CD4-positive, alpha-beta T cell treated with Interleukin-17A for 1 hour (primary cell): ENCODE measurements at places on chromosomes 12 and 14.
A peak's percentile ranks its signal among the peaks of the same experiment; 100 is the strongest.

DNA sequence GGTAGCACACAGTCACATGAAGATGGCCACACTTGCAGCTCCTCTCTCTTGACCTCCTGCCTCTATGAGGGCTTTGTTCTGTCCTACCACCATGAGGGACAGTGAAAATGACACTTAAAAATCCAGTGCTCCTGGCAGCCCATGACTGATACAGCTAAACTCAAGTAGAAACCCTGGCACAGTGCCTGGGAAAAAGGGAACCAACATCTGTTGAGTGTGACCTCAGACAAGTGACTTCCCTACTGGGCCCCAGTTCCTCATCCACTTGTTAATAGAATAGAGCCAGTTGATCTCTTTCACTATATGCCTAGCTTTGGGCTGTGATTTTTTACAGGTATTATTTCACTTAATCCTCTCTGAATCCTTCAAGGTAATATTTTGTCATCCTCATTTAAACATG lies 4.8 kb downstream of the GUCY2C start:
- peak; percentile 15 for DNase-seq

- no peak for DNase-seq
Measured at GRCh38 chr12:111105294-111105693, 184.9 kb upstream of the MYL2 start.

DNA sequence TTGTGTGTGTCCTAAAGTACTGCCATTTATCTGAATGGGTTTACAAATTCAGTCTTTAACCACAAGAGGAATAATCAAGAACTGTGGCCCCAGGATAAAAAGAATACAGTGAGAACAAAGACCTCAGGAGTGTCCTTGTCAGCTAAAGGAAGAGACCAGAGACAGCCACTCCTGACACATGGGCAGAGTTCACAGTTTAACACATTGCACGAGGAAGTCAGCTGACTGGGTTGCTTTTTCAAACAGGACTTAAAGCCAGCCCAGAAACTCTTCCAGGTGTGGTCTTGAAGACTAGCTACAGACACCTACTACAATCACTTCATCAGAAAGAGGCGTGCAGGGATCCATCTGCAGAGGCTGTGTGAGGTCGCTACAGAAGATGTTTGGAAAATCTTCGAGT lies 42.8 kb downstream of the GNS start:
- DNase-seq, result no peak

DNA sequence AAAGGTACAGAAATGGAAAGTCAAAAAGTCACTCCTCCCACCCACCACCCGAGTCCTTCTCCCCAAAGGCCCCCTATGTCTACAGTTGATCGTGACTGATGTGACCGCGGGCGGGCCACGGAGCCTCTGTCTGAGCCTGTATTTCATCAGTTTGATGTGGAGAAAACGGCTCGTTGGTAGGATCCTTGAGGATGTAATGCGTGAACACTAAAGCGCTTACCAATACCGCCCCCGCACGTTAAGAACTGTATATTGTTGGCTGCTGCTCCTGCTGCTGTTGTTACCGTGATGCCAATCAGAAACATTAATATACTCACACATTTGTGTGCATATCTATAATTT lies 24.6 kb upstream of the UBC start:
- DNase-seq, result peak; percentile 81

DNA sequence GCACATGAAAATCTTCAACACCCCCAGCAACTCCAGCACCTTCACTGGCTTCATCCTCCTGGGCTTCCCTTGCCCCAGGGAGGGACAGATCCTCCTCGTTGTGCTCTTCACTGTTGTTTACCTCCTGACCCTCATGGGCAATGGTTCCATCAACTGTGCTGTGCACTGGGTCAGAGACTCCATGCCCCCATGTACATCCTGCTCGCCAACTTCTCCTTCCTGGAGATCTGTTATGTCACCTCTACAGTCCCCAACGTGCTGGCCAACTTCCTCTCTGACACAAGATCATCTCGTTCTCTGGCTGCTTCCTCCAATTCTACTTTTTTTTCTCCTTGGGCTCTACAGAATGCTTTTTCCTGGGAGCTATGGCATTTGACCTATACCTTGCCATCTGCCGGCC lies 11.5 kb upstream of the OR11G2 start:
- no peak for DNase-seq

- DNase-seq, result no peak
Measured at GRCh38 chr12:128267651-128268378, 845 bp downstream of the TMEM132C start.

DNA sequence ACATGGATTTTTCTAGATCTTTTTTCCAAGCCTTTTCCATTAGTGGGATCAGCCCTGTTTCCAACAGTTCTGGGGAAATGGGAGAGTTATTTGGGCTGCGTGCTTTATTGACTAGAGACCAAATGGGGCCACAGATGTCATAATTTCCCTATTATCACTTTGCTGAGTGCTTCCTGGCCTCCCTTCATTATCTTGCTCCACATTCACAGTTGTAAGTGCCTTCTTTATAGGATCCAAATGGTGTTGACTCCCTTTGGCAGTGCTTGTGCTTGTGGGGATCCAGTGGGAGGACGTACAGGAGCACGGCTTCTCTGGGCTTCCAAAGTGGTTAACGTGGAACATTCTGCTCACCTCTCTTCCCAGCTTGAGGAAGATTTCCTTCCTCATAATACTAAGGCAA lies 141.0 kb upstream of the RMST start:
- DNase-seq, result no peak

DNA sequence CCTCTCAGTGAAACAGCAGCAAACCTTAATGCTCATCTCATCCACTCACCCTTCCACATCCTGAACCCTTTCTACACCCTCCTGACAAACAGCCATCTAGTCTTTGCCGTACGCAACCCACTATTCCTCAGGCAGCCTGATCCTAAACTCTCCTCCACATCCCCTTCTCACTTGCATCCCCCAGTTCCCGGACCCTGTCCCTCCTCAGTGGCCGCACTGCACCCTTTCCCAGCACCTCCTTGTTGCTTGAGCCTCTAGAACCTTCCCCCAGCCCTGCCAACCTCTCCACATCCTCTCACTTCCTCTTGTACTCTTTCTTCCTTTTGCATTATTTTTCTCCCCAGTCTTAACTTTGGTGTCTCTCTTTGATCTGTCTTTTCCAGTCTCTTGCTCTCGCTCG lies 42.9 kb downstream of the IQSEC3 start:
- DNase-seq, result no peak

- DNase-seq, result no peak
Measured at GRCh38 chr12:94670075-94670474, 19.7 kb upstream of the TMCC3 start.

DNA sequence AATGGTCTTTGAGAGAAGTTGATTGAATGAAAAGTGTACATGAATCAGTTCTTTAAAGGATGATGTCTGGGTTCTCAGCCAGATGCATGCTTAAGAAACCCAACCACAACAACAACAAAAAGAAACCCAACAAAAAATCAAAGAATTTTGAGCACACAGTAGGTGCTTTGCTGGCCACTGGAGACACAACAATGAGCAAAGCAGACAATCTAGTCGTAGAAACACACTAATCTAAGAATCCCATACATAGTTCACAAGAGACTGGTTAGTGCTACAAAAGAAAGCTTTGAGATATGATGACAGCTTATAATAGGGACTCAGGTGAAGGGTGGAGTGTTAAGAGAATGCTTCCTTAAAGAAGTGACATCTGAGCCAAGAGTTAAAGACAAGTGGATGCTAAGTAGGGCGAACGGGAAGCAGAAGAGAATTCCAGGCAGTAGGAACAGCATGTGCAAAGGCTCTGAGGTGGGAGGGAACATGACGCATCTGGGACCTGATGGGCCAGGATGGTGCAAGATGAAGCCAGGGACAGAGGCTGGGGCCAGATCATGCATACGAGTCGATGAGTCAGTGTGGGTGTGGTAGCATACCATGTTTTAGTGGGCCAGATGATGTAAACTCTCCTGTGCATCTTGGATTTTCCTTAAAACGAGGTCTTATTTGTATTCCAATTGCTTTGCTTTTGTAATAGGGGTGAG lies 4.6 kb upstream of the HIP1R start:
- DNase-seq, result no peak

DNA sequence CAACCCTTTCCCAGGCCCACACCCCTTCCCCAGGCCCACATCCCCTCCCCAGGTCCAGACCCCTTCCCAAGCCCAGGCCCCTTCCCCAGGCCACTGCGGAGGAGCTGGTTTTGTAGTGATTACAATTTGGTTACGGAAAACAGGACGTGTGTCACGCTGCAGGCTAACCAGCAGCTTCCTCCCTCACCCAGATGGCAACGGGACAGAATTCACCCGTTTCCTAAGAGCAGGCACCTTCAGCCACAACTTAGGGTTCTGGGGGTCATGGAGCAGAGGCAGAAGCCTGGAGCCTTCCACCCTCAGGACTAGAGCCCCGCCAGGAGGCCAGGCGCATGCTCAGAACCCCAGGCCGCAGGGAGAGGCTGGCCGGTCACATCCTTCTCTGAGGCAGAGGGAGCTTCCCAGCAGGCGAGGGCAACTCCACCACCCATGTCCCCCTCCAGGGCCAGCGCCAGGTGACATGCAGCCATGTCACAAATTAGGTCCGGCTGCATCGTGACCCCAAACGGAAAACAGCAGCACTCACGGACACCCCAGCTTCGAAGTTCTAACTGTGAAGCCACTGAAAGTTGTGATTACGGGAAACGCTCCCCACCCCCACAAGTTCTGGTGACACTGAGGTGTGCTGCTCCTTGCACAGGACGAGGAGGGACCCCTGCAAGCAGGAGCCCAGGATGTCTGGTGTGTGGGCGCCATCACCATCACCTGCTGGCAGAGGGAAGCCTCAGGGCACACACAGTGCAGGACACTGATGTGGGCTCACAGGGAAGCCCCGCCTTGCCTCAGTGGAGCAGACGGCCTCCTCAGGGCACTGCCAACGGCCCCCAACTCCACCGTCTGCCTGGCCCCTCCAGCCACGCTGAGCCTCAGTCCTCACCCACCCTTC lies 7.7 kb downstream of the BRF1 start:
- DNase-seq, result no peak

DNA sequence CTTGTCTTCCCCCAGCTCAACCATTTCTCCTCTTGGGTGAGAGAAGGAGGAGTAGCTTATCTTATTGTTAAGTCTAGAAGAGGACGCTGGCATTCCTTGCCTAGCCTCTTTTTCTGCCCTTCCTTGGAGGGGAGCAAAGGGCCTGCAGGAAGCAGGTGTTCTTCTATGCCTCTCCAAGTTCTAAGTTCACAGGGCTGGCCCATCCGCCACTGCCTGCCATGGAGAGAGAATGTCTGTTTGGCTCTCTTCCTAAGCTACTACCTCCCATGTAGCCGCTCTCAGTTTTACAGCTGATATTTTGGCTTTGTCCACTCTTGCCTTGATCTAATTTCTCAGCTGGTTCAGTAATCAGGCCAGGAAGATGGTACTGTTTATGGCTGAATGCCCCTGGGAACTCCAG lies 201.2 kb downstream of the NTF3 start:
- DNase-seq, result no peak

DNA sequence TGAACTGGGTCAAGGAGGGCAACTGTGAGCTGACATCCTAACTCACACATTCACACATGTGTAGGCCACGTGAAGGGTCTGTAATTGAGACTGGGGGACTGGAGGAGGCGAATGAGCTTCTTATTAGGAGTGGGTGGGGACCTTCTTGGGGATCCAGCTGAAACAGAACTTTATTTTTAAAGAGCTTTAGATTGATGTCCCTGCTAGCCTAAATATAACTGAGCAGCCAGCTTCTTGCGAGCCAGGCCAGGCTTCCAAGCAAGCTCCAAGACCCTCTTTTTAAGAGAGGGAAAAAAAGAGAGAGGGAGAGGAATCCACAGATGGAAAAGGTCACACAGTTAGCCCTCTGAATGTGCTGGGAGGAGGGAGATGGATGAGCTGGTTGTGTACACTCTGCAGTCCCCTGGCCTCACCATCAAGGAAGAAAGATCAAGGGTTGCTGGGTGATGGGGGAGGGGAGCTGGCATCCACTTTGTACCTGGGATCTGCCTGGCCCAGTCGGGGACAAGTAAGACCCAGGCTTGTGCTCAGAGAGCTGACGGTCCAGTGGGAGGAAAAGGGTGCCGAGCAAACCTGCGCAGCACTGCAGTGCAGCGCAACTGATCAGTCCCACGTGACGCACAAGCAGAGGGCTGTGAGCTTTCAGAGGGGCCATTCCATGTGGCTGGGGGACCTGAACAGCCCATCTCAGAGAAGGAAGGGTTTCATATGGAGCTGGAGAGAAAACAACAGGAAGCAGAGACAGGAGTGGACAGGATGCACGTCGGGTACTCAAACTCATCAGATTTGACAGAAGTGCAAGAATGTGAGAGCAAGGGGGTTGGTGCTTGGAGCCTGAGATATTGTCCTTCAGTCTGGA lies 154.5 kb downstream of the ZFP36L1 start:
- no peak for DNase-seq

- no peak for DNase-seq
Measured at GRCh38 chr12:84694116-84694515, 218.5 kb downstream of the SLC6A15 start.

DNA sequence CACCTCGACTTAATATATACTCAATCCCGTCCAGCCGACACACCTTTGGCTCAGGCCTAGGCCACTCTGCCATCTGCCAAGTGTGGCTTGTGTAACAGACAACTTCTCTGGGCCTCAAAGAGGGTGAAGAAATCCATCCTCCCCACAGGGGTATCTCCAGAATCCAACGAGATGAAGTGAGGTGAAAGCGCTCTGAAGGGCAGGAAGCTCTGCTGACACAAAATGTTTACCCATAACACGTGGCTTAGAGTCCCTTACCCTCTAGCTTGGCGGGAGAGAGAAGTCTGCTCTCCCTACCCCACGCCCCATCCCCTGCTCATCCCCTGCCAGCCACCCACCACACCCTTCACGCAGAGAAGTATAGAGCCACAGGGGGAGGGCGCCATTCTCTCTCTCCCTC lies 13.0 kb downstream of the ZBTB39 start:
- DNase-seq, result no peak

DNA sequence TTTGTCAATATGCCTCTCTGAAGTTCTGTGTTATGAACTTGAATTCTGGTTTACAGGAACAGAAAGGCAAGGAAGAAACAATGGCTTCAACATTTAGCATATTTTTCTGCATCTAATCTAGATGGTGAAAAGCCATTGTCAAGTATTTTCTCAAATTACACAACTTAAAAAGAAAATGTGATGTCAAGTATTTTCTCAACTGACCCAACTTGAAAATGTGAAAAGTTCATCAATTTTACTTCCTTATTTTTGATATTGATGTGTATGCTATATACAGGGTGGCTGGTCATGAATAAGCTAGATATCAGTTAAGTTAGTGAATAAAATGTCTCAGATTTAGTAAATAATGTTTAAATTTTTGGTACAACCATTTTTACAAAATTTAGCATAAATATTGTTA lies 196.7 kb downstream of the ALX1 start:
- no peak for DNase-seq

DNA sequence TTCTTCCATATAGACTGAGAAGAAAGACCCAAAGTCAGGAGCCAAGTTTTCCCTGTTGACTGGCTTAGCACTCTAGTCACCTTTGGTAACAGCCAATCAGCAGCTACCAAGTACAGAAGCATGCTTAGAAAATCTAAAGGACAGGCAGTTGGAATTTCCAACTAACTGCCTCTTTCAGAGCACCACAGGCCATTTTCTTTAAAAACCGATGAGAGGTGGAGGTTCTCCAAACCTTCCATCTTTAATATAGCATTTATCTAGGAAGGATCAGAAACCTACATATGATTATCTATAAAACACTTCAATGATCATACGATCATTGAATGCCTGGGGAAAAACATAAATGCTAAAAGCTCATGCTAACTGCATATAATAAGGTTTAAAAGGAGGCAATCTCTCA lies at the start of gene CATSPERB:
Gene CATSPERB, minus strand, starts transcription at position 101 of the 400 bp plus-strand sequence. CDS start 2,607 bp downstream, outside the sequence.
- no peak for DNase-seq

GRCh38 chr12:64392221-64392620 lies 1.7 kb upstream of the C12orf56 start:
- DNase-seq, result peak; percentile 53
